ENCODE measurements at places on chromosomes 11 and 22.

DNA sequence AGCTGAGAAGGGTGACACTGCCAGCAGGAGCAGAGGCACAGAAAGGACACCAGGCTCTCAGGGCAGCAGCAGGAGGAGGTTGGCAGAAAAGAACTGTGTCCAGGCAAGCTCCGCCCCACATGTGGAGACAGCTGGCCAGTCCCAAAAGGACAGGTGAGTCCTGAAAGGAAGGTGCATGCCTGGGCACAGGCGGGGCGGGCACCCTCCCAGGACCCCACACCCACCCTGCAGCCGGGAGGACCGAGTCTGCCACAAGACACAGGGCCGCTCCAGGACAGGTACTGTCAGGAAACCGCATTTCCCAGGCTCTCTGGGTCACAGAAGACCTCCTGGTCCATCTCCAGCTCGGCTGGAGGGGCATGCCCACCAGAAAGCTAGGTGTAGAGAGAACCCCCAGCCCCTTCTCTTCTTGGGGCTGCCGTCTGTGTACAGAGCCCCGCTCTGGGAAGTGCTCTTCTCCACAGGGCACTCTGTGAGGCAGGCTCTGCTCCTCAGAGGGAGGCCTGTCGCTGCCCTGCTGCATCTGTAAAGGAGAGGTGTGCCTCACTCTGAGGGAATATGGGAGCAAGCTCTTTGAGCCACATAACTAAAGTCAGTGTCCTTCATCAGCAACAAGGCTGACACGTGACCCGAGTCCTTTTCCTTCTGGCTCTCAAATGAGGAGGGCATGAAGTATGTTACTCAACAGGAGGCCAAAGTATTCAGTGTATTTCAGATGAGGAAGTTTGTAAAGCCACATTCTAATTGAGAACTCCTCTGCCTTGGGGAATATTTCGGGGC, 50.5 kb downstream of the CLTCL1 start:
- no peak for DNase-seq

- no peak for DNase-seq
Observed at GRCh38 chr11:71153005-71153390, 99.4 kb downstream of the SHANK2 start.

- DNase-seq = no peak
Observed at GRCh38 chr22:17243524-17243923, 24.3 kb upstream of the ADA2 start.

DNA sequence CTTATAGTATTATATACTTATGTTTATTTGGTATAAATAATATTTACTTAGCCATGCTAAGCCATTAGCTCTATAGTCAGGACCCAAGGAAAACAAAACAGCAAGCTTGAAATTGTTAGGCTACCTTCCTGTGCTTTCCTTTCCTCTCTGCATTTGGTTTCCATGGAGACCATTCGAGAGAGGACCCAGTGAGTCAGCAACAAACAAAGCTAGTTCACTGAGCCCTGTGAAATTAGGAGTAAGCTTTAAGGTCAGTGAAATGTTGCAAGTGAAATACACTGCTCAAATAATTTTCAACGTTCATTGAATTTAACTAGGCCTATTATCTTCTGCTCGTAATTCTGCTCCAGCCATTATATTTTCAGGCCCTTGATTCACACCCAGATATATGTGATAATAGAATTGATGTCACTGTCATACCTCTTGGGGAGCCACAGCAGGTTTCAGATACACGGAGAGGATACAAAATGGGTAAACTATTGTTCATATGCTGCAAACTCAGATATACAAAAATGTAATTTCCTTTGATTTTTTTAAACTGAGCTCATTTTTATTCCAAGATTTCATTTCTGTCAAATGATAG, 9.1 kb upstream of the OR10D3 start:
- peak; percentile 2 for DNase-seq

GRCh38 chr11:107848345-107848744, 10.2 kb downstream of the SLC35F2 start:
- no peak for DNase-seq

GRCh38 chr11:43930868-43931716, 11.3 kb upstream of the C11orf96 start:
- DNase-seq = no peak

- no peak for DNase-seq
Observed at GRCh38 chr11:131099746-131100145, 183.5 kb upstream of the SNX19 start.

GRCh38 chr11:75527938-75528735, 2.4 kb upstream of the GDPD5 start:
- no peak for DNase-seq

DNA sequence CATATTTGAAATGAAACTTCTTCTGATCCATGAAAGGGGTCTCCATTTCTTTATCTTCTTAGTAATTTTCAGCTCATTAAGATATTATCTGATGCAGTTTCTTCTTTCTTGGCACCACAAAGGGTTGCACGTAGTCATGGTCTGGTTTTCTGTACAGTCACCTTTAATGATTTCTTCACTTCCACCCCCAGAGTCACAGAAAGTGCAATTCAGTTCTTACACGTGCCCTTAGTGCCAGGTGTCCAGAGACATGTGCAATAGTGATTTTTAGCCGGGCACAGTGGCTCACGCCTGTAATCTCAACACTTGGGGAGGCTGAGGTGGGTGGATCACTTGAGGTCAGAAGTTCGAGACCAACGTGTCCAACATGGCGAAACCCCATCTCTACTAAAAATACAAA, 202.8 kb upstream of the MTNR1B start:
- no peak for DNase-seq

- no peak for DNase-seq
Observed at GRCh38 chr22:21865041-21865440, 2.4 kb downstream of the MAPK1 start.

DNA sequence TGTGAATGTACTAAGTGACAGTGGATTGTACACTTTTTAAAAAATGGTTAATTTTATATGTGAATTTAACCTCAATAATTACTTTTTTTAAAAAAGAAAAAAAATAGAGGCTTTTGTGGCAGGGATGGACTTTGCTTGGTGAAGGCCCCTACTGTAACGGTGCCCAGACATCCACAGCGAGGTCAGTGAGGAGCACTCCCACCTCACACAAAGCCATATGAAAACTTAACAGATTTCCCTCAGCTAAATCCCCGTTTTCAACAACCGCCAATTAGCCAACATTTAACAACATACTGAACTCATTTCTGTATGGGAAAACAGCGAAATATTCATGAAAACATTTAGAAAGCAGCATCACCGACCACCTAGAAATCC, 642 bp upstream of the C11orf58 start:
- peak; percentile 28 for DNase-seq

GRCh38 chr11:13287681-13288080, 10.1 kb downstream of the BMAL1 start:
- DNase-seq = no peak

DNA sequence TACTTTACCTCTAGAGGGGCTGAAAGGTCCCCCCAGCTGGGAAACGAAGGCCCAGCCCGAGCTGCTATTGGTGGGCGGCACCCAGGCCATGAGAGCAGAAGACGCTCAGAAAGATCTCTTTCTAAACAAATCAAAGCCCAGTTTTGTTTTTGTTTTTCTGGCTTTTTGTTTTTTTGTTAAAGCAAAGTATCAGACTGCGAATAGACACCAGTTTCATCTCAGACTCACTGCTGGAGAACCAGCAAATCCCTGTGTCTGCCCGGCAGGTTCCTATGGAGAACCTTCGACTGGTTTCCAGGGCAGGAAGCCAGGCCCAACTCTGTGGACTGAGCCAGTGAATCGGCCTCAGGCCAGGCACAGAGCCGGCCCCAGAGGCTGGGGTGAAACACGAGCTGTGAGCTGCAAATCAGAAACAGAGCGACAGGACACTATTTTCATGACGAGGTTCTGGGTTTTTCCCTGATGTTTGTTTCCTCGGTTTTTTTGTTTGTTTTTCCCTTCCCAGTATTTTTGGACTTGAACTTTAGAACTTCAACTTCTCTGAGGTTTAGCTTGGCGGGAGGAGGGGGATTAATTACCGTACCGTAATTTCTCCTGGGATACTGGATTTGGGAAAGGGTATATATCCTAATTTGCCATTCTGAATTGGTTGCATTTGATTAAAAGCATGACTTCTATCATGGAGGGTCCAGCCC, 16.0 kb upstream of the B4GALNT4 start:
- no peak for DNase-seq

- DNase-seq = no peak
Observed at GRCh38 chr11:122102426-122102825, 13.6 kb downstream of the BLID start.

GRCh38 chr11:17391493-17392355, 3.3 kb upstream of the KCNJ11 start:
- peak; percentile 82 for DNase-seq

- DNase-seq = no peak
Observed at GRCh38 chr22:24330636-24331035, 60.0 kb downstream of the SPECC1L start.

DNA sequence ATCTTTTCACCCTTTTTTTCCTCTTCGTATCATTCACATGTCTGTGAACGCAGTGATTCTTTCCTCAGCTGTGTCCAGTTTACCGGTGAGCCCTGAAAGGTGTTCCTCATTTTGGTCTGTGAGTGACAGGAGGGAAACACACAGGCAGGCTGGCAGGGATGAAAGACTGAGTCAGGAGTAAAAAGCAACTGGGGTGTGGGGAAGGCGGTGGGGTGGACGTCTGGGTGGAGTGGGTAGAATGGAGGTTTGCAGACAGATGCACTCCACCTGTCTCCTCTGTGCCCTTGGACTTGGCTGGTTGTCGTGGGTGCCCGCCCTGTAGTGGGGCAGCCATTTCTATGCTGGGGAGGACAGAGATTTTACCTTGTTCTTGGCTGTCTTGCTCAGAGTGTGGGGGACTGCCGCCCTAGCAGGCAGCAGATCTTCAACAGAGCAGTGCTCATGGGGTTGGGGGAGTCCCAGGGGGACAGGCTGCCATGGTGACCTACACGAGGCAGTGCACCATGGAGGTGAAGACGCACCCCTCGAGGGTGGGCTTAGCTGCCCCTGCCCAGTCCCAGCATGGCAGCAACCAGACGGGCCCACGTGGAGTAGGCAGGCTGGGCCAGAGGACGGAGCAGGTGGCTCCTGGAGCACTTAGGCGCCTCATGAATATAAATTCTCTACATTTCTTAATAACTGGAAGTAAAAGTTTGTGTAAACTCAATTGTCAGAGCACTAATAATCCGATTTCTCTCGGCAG, 603.7 kb downstream of the TBC1D22A start:
- DNase-seq = no peak

GRCh38 chr11:17572791-17573460, 25.9 kb downstream of the OTOG start:
- DNase-seq = no peak

GRCh38 chr22:45582236-45582954, 79.7 kb downstream of the FBLN1 start:
- DNase-seq = no peak

DNA sequence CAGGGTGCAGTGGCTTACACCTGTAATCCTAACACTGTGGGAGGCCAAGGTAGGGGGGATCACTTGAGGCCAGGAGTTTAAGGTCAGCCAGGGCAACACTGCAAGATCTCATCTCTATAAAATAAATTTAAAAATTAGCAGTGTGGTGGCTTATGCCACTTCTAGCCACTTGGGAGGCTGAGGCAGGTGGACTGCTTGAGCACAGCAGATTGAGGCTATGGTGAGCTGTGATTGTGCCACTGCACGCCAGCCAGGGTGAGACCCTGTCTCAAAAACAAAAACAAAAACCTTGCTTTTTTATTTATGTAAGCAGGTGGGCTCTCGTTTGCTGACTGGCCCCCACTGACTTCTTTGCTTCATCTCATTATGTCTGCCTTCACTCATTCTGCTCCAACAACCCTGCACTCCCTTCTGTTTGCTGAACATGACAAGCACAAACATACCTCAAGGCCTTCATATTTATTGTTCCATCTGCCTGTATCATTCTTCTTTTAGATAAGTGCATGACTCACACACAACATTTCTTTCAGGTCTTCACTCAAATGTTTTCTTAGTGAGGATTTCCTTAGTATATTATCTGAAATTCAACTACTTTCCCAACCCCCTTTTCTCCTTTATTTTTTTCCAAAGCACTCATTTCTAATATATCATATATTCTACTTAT, 32.4 kb upstream of the CLNS1A start:
- DNase-seq = no peak

DNA sequence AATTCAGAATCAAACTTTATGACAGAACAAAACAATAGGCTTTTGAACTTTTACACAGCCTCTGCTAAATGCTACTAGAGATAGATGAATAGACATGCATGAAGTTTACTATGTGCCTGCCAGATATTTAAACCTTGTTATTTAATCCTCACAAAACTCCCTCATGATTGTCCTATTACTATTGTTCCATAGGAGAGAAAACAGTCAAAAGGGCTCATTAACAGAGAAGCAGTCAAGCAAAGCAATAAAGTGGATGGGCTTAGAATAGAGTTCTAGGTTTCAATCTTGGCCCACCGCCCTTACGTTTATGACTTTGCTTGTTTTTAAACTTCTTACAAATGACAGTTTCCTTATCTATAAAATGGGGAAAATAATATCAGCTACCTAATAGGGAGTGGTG, 12.9 kb downstream of the CWC15 start:
- no peak for DNase-seq

DNA sequence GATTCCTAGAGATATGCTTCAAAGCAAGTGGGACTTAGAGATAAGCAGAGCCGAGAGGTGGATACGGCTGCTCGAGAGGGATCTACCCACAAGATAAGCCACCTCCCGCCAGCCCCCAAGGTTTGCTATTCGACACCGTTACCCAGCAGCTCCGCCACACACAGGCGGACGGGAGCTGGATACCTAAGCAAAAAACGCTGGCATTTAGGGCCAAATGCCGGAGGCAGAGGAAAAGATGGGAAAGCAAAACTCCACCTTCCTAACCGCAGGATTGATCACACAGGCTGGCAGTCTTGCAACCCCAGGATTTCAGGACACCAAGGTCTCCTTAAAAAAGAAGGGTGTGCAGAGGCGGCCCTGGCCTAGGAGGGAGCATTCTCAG, 709 bp downstream of the FTH1 start:
- DNase-seq = peak; percentile 37

GRCh38 chr22:30309951-30310741, 16.6 kb downstream of the TBC1D10A start:
- no peak for DNase-seq

DNA sequence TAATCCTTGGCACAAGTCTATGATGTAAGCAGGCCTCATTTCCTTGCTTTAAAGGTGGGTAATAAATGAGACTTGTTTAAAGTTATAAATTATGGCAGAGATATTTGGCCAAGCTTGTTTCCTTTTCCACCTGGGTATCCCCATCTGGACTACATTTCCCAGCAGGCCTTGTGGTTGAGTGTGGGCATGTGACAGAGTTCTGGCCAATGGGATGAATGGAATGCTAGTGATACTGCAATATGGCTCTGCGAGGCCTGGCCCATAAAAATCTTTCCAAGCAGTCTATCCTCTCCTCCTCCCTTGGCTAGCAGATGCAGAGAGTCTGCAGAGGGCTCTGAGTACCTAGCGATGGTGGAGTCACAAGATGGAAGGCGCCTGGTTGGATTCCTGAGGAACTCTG, 102.5 kb downstream of the TIMP3 start:
- no peak for DNase-seq

GRCh38 chr11:128831174-128832120, 35.6 kb downstream of the KCNJ1 start:
- peak; percentile 63 for DNase-seq

GRCh38 chr22:20258584-20259326, 9.4 kb downstream of the RTN4R start:
- DNase-seq = no peak

All from NCI-H146 (cell line).